Left renal cortex interstitium (tissue), 4 donors: ENCODE measurements at places on chromosomes 3 and 15. TPM values are rescaled to one million over a fixed set of nuclear protein-coding genes. Genes with fewer than 3 reads are reported as not detected.

The LRRIQ4 gene
- polyA plus RNA-seq = 0.32 TPM

DNA sequence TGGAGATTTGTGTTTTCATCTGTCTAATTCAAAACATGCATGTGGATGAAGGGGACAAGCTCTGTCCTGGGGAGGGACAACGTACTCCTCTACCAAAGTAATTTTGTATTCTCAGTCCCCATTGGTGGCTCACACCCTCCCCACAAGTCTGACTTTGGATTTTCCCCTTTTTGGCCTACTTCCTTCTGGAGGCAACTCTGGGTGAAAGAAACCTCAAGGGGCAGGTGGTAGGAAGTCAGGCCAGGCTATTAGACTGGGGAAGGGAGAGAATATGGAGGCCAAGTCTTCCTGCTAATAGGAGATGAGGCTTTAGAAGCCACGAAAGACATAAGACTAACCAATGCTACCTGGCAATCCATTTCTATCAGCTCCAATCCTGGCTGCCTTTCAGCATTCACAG lies 124.9 kb upstream of the RASGRP1 start:
- DNase-seq = no peak

DNA sequence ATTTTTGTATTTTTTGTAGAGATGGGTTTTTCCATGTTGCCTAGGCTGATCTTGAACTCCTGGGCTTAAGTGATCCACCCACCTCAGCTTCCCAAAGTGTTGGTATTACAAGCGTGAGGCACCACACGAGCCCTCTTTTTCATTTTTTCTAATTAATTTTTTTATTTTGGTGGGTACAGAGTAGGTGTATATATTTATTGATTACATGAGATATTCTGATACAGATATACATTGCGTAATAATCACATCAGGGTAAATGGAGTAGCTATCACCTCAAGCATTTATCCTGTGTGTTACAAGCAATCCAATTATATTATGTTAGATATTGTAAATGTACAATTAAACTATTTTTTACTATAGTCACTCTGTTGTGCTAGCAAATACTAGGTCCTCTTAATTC lies 66.1 kb downstream of the WDR49 start:
- DNase-seq = no peak

The SERPINI1 gene
- 39.7 TPM for polyA plus RNA-seq

GRCh38 chr3:160473978-160474377 lies 24.4 kb upstream of the TRIM59 start:
- DNase-seq = no peak

- no peak for DNase-seq
Measured at GRCh38 chr3:8529738-8530525, 28.3 kb downstream of the LMCD1 start.

- DNase-seq = no peak
Measured at GRCh38 chr3:64861684-64862083, 173.9 kb upstream of the ADAMTS9 start.

- DNase-seq = no peak
Measured at GRCh38 chr3:113436809-113437208, 4.5 kb downstream of the CFAP44 start.
